ENCODE measurements at places on chromosomes 12 and 14.

DNA sequence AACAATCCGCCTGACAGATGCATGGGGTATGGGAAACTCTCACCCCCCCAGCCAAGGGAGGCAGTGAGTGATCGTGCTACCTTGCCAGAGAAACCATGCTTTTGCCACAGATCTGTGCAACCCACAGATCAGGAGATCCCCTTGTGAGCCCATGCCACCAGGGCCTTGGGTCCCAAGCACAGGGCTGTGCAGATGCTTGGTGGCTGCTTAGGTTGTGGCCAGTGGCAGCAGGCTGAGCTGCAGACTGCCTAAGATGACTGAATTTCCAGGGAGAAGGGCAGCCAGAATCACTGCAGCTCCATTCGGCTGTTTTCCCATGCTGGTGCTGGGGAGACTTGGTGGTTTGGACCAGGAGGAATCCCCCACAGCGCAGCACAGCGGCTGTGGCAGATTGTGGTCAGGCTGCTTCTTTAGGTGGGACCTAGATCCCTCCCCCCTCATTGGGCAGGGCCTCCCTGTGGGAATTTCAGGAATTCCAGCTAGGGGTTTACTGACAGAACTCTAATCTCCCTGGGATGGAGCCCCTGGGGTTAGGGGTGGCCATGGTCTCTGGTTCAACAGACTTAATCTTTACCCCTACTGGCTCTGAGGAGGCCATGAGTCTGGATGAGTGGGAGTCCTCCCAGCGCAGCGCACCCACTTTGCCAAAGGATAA is 264.6 kb upstream of the DAAM1 start:
- DNase-seq = no peak

DNA sequence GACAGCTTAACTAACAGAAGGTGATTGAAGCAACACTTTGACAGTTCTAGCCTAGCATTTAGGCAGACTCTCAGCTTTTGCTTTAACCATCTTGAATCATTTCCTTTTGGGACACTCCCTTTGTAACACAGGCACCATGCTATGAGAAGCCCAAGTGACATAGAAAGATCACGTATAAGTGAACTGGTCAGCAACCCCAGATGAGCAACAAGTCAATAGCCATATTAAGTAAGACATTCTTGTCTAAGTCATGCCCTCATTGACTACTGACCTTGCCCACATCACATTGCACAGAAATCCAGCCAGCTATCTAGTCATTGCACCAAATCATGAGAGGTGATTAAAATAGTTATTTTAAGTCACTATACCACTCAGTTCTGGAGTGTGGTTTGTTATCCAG is 476.8 kb downstream of the TRHDE start:
- no peak for DNase-seq

GRCh38 chr12:131363841-131364495 is 346.9 kb upstream of the SFSWAP start:
- DNase-seq = no peak

DNA sequence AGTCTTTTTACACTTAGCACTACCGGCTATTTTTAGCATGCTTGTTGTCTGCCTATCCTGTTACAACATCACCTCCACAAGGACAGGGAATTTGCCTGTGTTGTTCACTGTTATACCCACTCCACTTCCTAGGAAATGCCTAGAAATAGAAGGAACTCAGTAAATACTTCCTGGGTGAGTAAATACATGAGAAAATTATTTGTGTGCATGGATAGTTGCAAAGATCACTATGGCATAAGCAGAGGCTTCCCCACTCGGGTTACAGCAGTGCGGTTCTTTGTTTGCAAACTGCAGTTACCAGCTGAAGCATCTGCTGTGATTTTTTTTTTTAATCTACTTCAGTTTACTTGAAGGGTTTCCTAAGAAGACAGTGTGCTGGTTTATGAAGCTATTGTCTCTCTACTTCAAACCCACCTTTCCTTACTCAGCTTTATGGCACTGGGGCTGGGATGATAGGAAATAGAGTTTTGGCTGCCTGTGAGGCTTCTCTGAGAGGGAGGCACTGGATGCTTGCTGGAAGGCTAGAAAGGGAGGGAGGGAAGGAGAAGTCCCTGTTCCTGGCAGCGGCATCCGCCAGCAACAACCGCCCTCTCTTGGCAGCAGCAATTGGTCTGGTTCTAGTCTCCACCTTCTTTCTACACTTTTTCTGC is 29.0 kb downstream of the PDE6H start:
- DNase-seq = no peak

- DNase-seq = peak; percentile 72
Measured at GRCh38 chr12:49296836-49297694, 2.1 kb downstream of the PRPH start.

- peak; percentile 87 for DNase-seq
Measured at GRCh38 chr12:131831635-131832041, 3.4 kb downstream of the MMP17 start.

- no peak for DNase-seq
Measured at GRCh38 chr12:80175307-80175930, 76.1 kb downstream of the OTOGL start.

- DNase-seq = peak; percentile 13
Measured at GRCh38 chr12:47268501-47269454, 189.0 kb upstream of the AMIGO2 start.

- no peak for DNase-seq
Measured at GRCh38 chr12:100138803-100139098, 3.9 kb downstream of the BLTP3B start.

- no peak for DNase-seq
Measured at GRCh38 chr12:7015555-7016370, 2.5 kb downstream of the LPCAT3 start.

- DNase-seq = peak; percentile 65
Measured at GRCh38 chr14:69582212-69582611, 7.5 kb upstream of the CCDC177 start.

DNA sequence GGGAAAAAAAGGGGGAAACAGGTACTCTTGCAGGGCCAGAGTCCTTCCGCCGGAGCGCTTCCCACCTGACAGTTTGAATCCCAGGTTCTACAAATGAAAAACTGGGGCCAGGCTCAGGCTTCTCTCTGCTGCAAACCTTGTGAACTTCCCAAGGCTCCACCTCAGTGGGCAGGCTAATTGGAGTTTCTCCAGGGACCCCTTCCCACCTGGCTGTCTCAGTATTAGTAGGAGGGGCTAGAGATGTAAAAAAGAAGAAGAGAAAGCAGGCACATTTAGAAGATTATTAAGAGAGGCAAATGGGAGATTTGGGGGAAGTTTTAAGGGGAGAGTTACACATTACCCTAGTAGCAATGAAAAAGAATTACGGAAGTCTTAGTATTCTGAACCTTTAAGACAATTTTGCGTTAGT is 20.0 kb upstream of the CLEC2D start:
- peak; percentile 14 for DNase-seq

GRCh38 chr12:20040184-20040583 is 328.2 kb upstream of the PDE3A start:
- DNase-seq = no peak

DNA sequence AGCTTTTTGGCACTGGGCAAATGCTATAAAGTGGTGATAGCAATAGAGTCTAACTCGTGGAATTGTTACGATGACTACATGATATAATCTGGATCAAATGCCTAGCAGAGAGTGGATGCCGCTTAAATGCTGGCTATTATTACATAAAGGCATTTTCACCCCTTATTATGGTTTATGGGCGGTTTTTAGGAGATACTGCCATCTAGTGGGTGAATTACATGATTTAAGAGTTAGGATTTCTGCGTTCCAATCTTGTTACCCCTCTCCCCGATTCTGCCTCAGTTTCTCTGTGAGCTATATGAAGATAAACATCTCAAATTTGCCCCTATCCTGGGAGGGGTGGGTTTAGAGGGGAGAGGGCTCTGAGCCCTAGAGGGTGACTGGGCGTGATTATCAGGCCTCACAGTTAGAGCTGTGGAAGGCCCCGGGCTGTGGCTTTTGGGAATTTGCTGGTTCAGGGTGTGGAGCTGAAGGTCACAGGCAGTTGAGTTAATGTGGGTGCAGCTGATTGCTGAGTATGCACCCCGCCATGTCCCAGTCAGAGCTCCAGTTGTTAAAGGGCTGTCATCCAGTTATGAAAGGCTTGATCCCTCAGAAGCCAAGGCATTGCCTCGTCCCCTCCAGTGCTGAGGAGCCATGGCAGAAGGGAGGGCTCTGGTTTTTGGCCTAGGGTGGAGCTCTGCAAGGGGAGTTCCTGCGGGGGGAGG is 14.4 kb downstream of the CLSTN3 start:
- peak; percentile 69 for DNase-seq

DNA sequence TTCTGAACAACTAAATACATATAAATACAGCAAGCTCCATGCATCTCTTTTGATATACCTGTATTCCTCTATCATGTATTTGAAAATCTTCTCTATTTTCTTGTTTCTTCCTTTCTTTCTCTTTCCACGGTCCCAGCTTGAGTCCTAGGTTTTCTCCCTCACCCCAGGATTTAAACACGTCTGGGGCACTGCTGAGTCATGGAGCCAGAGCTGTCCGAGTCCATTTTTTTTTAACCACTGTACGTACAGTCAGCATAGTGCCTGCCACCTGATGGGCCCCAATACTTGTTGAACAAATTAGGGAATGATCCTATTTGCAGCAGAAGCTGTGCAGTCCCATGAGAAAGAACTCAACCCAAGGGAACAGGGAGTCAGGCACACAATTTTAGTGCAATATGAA is 158.1 kb downstream of the ATP23 start:
- DNase-seq = peak; percentile 9

- peak; percentile 79 for DNase-seq
Measured at GRCh38 chr12:26884765-26885576, 52.0 kb upstream of the ITPR2 start.

GRCh38 chr14:62745496-62745895 is 299.8 kb downstream of the KCNH5 start:
- no peak for DNase-seq

DNA sequence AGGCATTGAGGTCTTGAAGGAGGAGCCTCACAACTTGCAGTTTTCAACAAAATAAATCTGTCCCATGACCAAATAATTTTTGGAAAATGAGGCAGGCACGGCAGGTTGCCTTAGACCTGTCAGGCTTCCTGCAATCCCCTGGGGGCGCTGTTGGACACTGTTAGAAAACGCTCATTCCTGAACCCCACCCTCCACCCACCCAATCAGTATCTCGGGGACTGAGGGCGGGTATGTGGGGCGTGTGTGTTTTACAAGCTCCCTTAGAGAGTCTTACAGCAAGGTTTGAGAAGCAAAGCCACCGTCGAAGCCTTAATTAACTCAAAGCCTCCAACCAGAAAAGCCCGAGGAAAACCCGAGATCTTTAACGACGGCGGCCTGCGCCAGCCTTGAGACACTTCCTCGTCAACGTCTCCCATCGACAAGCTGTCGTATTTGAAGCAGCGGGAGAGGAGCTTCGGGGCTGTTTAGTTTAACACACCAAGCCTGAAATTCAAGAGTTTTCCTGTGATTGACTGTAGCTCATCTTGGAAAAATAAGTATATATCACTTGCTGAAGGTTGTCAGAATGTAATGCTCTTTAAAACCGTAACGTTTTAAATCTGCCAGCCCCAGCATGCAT is 123.0 kb downstream of the GLT1D1 start:
- no peak for DNase-seq

DNA sequence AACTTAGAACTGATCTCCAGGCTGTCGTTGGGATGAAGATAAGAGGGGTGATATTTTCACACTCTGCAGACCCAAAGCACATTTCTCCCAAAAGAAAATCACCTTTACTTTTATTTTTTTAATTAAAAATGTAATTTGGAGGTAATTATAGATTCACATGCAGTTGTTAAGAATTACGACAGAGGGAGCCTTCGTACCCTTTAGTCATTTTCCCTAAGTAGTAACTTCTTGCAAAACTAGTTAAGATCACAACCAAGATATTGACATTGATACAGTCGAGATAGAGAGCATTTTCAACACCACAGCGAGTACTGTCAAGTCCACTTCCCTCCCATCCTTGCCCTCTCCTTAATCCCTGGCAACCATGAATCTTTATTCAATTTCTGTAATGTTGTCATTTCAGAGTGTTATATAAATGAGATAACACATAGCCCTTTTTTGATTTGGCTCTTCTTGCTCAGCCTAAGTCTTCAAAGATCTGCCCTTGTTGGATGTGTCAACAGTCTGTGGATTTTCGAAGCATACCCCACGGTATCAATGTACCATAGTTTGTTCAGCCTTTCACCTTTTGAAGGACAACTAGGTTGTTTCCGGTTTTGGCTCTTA is 39.6 kb downstream of the DNAH10 start:
- DNase-seq = peak; percentile 62

DNA sequence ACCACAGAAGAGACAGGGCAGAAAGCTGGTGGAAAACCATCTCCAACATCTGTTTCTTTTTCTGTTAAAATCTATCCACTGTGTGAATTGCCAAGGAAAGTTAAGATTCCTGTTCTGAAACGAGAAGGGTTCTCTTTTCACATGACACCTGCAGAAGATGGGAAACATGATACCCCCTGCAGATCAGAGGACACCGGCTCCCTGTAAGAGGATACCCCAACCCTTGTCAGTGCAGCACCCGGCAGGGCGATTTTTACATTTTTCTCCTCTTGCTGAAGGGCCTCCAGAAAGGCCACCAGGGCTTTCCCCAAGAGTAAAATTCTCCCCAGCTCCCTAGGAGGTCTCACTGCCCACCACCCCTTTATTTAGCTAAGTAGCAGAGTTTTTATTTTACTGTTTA is 48.2 kb downstream of the DPF3 start:
- no peak for DNase-seq

GRCh38 chr12:12425616-12426015 is 68.7 kb downstream of the BORCS5 start:
- DNase-seq = no peak

- DNase-seq = no peak
Measured at GRCh38 chr14:80992580-80992979, 37.2 kb downstream of the TSHR start.

DNA sequence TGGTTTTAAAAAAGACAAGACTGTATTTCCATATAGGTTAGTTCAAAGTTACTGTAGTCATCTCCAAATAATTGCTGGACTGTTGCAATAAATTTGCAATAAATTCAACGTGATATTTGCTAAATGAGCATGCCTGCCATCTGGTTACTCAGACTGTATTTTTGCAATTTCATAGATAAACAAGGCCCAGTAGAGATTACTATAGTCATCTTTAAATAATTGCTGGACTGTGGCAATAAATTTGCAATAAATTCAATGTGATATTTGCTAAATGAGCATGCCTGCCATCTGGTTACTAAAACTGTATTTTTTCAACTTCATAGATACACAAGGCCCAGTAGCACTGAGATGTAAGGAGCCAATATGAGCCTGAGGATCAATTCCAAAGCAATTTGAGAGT is 5.6 kb downstream of the NTN4 start:
- DNase-seq = no peak

- DNase-seq = peak; percentile 60
Measured at GRCh38 chr12:11822081-11822834, 172.8 kb downstream of the ETV6 start.

- DNase-seq = peak; percentile 81
Measured at GRCh38 chr12:127257366-127257935, 1009.5 kb upstream of the TMEM132C start.

- peak; percentile 57 for DNase-seq
Measured at GRCh38 chr12:62930546-62931425, 4.2 kb downstream of the PPM1H start.

- no peak for DNase-seq
Measured at GRCh38 chr14:36075203-36075602, 101.3 kb downstream of the PTCSC3 start.

GRCh38 chr12:106910202-106910601 is 45.5 kb upstream of the TMEM263 start:
- DNase-seq = no peak

Measured in ELR (cell line).